Stimulated activated CD8-positive, alpha-beta memory T cell treated with anti-CD3 and anti-CD28 coated beads, Interleukin-4, amount 100 ng/mL, for 1 hour (primary cell): ENCODE measurements at places on chromosomes 16 and 17.

DNA sequence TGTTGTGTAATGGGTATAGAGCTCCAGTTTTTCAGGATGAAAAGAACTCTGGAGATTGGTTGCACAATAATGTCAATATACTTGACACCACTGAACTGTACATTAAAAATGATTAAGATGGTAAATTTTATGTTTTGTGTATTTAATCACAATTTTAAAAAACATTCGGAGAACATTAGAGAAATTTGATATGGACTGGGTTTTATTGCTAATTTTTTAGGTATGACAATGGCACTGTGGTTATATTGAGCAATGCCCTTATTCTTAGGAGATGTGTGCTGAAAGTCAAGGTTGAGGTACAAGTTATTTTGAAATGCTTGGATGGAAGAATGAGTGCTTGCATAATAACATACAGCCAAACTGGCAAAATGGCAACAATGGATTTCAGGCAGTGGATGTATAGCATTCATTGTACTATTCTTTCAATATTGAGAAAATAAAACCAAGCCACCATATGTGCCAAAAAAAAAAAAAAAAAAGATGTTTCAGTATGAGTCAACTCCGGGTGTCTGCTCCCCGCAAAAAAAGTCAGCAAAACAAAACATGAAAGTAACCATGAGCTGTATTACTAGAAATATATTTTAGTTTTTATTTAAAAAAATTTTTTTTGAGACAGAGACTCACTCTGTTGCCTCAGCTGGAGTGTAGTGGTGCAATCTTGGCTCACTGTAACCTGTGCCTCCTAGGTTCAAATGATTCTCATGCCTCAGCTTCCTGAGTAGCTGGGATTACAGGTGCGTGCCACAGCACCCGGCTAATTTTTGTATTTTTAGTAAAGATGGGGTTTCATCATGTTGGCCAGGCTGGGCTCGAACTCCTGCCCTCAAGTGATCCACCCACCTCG is 19.8 kb downstream of the HOXB1 start:
- no peak for DNase-seq

- no peak for DNase-seq
Measured at GRCh38 chr16:86138121-86139085, 239.4 kb downstream of the IRF8 start.

- DNase-seq = no peak
Measured at GRCh38 chr17:63567229-63567628, 17.0 kb downstream of the DCAF7 start.

DNA sequence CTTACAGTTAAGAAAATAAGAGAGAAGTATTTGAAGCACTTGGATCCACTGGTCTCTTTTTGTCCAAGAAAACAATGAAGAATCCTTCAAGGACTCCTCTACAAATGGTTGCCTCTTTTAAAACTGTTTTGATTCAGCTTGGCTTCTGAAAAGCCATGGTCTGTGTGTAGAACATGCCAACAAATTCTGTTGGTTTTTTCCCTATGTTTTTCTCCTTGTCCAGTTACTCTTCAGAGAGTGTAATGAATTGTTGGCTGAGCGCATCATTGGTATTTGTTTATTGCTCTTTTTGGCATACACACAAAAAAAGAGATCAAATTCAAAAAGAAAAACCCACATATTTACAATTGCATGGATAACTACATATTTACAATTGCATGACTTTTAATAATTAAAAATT is at the start of gene ABCA10:
Gene ABCA10, minus strand, starts transcription at position 249 of the 400 bp plus-strand sequence. CDS start 3,466 bp downstream, outside the sequence.
- DNase-seq = no peak

DNA sequence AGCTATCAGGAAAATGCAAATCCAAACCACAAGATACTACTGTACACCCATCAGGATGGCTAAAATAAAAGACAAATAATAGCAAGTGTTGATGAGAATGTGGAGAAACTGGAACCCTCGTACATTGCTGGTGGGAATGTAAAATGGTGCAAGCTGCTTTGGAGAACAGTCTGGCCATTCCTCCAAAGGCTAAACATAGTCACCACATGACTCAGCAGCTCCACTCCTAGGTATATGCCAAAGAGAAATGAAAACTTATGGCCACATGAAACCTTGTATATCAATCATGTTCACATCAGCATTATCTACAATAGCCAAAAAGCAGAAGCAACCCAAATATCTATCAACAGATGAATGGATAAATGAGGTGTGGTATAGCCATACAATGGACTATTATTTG is 28.5 kb downstream of the VAC14 start:
- no peak for DNase-seq

GRCh38 chr17:5508810-5509209 is 22.4 kb downstream of the MIS12 start:
- no peak for DNase-seq

GRCh38 chr17:45052052-45052772 is 780 bp upstream of the DCAKD start:
- DNase-seq = no peak

GRCh38 chr17:42272162-42272907 is 3.9 kb downstream of the STAT5B start:
- DNase-seq = no peak

- DNase-seq = no peak
Measured at GRCh38 chr17:40264458-40265185, 23.1 kb upstream of the CDC6 start.

- DNase-seq = no peak
Measured at GRCh38 chr17:81440511-81441244, 45.4 kb downstream of the BAHCC1 start.

DNA sequence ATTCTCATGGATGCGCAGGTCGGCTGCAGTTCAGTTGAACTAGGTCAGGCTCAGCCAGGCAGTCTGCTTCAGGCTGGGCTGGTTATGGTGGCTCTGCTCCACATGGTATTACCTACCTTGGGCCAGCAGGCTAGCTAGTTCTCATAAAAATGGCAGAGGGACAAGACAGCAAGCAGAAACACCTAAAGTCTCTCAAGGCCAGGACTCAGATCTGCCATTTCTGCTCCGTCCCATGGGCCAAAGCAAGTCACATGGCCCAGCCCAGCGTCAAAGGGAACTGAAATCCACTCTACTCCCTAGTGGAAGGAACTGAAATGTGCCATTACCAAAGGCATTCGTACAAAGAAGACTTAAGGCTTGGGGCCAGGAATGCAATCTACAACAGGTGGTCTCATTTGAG is 160.0 kb downstream of the TMEM132E start:
- no peak for DNase-seq

DNA sequence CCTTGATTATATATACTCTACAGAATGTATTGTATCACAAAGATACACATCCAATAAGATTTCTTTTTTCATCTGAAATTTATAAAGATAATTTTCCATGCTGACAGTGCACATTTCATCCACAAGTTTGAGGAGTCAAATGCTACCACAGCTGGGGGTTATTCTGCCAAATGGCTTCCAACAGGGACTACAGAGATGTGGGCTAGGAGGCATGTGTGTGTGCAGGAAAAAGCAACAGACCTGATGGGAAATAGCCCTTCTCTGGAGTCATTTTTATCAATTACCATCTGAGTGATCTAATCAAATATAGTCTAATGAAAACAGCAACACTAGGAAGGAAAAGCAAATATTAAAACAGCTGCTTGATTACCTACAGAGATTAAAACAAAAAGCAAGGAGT is 290.5 kb downstream of the CEP112 start:
- DNase-seq = no peak

DNA sequence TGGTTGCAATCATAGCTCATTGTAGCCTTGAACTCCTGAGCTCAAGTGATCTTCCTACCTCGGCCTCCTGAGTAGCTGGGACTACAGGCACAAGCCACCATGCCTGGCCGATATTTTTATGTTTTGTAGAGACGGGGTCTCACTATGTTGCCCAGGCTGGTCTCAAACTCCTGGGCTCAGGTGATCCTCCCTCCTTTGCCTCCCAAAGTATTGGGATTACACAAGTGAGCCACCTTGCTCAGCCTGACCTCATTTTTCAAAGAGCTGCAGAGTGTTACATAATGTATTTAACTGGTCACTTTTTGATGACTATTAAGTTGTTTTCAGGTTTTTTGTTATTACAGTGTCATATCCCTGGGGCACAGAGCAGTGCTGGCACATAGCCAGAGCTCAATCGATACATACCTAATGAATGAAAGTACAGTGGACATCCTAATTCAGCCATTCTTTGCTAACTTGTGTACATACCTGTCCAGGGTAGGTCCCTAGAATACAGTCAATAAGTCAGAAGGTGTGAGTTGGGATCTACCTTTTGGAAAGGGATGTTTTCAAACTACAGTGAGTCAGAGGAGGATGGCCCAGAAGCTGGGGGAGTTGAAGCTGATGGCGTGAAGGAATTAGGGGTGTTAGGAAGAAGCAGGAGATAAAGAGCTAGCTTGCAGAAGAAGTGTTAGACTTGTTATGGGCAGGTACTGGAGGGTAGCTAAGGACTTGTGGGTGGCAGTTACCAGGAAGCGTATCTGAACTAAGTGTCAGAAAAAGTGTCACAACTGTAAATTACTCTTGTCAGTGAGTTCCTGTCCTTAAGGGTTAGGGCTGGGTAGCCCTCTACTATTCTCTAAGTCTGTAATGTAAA is 20.1 kb upstream of the CYLD start:
- DNase-seq = no peak

DNA sequence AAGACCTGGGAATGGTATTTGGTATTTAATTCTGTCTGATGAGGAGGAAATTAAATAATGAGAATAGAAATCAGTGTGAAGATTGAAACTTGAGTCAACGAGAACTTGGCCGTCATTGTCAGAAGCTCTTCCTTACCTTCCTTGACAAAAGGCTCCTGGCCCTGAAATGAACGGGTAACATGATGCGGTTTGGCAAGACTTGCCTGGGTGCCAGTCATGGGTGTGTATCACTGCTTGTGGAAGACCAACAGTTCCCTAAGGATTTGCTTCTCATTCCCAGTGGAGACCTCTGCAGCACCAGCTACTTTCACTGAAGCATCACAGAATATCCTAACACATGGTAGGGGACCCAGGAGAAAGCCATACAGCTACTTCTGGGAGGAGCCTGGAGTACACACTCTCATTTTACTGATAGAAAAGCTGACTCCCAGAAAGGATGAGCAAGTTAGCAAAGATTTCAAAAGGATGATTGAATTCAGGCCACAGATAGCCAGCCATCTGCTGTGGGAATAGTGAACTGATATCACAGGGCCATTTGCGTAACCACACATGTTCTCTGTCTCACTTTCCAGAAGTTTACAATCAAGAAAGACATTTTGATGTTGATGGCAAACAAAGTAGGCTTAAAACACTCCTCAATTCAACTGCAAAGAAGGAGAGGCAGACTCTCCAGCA is 258.1 kb upstream of the SALL1 start:
- no peak for DNase-seq

DNA sequence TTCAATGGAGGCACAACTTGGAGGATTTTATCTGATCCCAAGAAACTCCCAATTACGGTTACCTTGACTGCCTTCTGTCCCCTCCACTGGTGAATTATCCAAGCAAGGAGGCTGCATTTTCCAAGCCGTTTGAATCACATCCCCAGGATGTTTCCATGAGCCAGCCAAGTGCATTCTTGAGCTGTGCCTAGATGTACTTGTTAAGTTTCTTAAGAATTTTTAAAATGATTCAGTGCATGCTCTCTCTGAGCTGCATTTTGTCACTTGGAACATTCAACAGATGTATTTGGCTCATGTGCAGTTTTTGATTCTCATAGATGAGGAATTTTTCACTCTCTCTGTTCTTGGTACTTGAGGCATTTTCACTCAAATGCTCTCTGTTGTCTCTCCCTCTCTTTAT is 202.6 kb upstream of the MYOCD start:
- DNase-seq = no peak

DNA sequence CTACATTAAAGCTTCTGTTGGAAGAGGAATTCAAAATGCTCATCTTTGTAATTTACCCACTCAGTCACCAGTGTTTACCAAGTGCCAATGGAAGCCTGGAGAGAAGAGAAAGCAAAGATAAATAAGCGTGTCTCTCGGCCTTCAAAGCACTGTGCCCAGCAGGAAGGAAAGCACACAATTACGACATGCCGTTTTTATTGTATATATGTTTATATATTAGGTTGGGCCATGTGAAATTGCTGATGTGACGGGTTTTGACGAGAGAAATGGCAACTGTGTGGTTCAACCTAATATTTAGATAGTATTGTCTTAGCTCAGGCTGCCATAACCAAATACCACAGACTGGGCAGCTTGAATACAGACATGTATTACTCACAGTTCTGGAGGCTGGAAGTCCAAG is 79.3 kb upstream of the HSBP1 start:
- DNase-seq = no peak

DNA sequence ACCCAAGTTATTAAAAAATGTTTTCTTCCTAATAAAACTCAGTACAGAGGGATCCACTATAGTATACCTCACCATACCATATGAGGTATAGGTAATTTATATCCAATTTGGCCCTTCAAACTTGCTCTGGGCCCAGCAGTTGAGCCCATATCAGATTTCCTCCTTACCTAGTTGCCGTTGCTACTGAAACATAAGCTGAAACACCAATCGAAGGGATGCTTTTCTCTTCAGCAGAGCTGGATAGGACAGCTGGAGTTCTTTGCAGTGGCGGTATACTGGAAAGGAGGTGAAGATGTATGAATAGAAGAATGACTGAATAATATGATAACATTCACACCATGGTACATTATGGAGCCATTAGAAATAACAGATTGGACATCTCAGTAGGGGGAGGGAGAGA is 42.7 kb downstream of the TNRC6C start:
- DNase-seq = no peak

GRCh38 chr16:27636453-27637240 is 86.7 kb downstream of the KATNIP start:
- DNase-seq = no peak

DNA sequence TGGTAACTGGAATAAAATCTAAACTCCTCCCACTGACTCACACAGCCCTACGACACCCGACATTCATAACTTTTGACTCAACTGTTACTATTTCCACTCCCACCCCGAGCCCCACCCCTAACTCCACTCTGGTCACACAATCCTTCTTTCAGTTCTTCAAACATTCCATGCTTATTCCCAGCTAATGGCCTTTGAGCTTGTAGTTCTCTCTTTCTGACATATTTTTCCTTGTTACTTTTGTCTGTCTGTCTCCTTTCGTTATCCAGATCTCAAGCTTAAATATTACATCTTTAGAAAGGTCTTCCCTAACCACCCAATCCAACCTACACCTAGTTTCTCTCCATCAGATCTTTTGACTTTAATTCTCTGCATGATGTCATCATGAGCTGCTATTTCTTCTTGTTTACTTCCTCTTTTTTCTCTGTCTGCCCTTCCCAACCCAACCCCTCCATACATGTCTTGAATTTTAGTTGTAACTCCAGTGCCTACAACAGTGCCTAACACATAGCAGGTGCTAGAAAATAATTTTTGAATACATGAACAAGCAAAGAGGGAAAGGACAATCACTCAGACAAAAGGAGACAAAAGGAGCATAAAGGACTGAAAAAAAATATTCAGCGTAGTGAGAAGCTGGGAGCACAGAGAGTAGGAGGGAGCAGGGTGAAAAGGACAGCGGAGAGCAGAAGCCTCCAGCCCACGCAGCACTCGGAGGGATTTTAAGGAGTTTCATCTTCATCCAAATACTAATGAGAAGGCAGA is 65.2 kb upstream of the SMIM36 start:
- DNase-seq = no peak

GRCh38 chr17:77146246-77146632 is 5.5 kb downstream of the SEC14L1 start:
- no peak for DNase-seq
